ENCODE measurements at places on chromosomes 6 and 20. TPM values are rescaled to one million over a fixed set of nuclear protein-coding genes. Genes with fewer than 3 reads are reported as not detected.

The DPPA5 gene
- not detected for total RNA-seq

- no peaks in the 10 kb centered on the region for H3K27me3 ChIP-seq
- peak; percentile 39 for DNase-seq
- H3K36me3 ChIP-seq: no peaks in the 10 kb centered on the region
- peaks cover 6% of the 10 kb centered on the region for H3K4me1 ChIP-seq
- H3K4me3 ChIP-seq: no peak overlapping the region
Measured at GRCh38 chr6:29647927-29648642, 8.8 kb upstream of the MOG start.

DNA sequence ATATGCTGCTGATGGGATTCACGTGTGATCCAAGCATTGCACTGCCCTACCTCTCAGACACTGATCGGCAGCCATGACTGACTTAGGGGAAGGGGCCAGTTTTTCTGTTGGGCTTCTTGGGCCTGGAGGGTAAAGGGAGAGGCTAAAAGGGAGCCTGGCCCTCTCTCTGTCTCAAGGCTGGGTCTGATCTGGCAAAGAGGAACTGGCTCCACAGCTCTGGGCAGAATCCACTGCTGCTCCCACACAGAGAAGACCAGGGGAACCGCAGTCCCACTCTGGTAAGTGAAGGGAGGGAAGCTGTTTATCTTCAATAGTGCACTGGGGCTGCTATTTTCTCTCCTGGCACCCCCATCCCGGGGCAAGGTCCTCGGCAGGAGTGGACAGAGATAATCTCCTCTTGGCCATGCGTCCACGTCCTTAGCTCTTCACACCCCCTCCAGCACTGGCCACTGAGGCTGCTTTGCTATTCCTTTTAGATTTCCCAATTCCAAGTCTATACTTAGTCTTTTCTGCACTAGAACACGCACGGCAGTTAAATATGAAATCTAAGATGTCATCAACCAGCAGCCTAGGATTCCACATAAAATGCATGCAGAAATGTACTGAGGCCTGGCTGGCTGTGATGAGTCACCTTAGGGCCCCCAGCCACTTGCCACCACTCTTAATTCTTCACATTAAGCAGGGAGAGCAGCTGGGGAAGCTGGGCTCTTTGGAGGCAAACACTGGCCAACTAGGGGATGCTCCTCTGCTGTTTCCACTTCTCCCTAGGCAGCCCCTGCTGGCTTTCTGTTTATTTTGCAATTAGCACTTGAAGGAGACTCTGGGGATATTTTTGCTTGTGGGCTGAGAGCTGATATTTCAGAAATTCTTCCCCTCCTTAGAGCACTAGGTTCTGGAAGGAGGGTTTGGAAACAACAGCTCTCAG, 87.8 kb upstream of the ARMC2 start:
- H3K36me3 ChIP-seq: no peaks in the 10 kb centered on the region
- H3K4me3 ChIP-seq: no peak overlapping the region
- H3K27me3 ChIP-seq: no peaks in the 10 kb centered on the region
- no peak for DNase-seq
- H3K4me1 ChIP-seq: peaks cover 84% of the 10 kb centered on the region

DNA sequence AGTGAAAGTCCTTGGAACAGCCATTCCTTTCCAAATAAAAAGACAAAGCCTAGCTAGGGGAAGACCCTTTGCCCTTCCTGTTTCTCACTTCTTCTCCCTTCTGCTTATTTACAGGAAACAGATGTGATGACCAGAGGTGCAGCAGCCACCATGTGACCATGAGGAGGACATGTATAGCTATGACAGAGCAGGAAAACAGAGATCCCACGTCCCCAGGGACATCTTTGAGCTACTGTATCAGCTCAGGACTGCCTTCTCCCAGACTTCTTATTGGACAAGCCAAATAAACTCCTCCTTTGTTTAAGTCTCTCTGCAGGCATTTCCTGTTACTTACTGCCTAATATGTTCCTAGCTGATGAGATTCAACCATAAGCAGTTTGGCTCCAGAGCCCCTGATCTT, 133.1 kb upstream of the MLN start:
- H3K27ac ChIP-seq: no peak overlapping the region
- H3K36me3 ChIP-seq: no peaks in the 10 kb centered on the region

- no peak for DNase-seq
- H3K27ac ChIP-seq: no peak overlapping the region
- H3K36me3 ChIP-seq: no peaks in the 10 kb centered on the region
- H3K4me3 ChIP-seq: no peak overlapping the region
Measured at GRCh38 chr6:162728706-162729105, 932 bp downstream of the PACRG start.

DNA sequence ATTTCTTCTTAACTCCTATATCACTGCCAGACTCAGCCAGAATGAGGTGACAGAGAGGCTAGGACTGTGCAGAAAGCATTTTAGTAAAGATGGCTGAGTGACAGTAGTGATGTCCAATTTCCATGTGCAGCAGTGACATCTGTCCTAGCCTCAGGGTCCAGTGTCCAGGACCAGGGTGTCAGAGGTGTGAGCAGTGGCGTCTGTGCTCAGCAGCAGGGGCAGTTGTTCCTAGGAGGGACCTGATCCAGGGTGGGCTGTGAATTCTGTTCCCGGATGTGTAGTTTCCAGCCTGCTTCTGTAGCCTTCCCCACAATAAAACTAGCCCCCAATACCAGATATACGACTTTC, 6.0 kb downstream of the HLA-B start:
- H3K4me3 ChIP-seq: no peak overlapping the region
- H3K27me3 ChIP-seq: no peaks in the 10 kb centered on the region
- H3K36me3 ChIP-seq: no peaks in the 10 kb centered on the region
- H3K4me1 ChIP-seq: peaks cover 9% of the 10 kb centered on the region

GRCh38 chr6:165401092-165401491, 91.7 kb upstream of the C6orf118 start:
- H3K27ac ChIP-seq: no peak overlapping the region
- H3K27me3 ChIP-seq: no peaks in the 10 kb centered on the region
- H3K4me1 ChIP-seq: no peaks in the 10 kb centered on the region
- H3K36me3 ChIP-seq: no peaks in the 10 kb centered on the region
